ENCODE measurements at places on chromosomes 16 and 17. TPM values are rescaled to one million over a fixed set of nuclear protein-coding genes. Genes with fewer than 3 reads are reported as not detected.

CHRNE gene
- total RNA-seq = 0.71 TPM

LGALS9B gene
- total RNA-seq = not detected

NUDT7 gene
- total RNA-seq = 9.2 TPM

TBC1D3B gene
- 11.1 TPM for total RNA-seq

KRT36 gene
- not detected for total RNA-seq

MPO gene
- total RNA-seq = 1.1 TPM

GRCh38 chr16:56013962-56014552 is 138.9 kb upstream of the CES5A start:
- H3K4me1 ChIP-seq = no peaks in the 10 kb centered on the region
- no peak overlapping the region for H3K27ac ChIP-seq
- DNase-seq = peak; percentile 57
- no peaks in the 10 kb centered on the region for H3K36me3 ChIP-seq
- H3K4me3 ChIP-seq = no peak overlapping the region

GRCh38 chr17:73482251-73482716 is 162.0 kb downstream of the SDK2 start:
- H3K27me3 ChIP-seq = peaks cover 5% of the 10 kb centered on the region
- H3K36me3 ChIP-seq = no peaks in the 10 kb centered on the region
- no peak overlapping the region for H3K27ac ChIP-seq
- no peak overlapping the region for H3K4me3 ChIP-seq
- H3K4me1 ChIP-seq = no peaks in the 10 kb centered on the region

GRCh38 chr17:37130984-37131446 is 182.3 kb downstream of the AATF start:
- DNase-seq = no peak

- DNase-seq = no peak
- H3K4me1 ChIP-seq = no peaks in the 10 kb centered on the region
- H3K4me3 ChIP-seq = no peak overlapping the region
- H3K36me3 ChIP-seq = peaks cover 91% of the 10 kb centered on the region
- no peak overlapping the region for H3K27ac ChIP-seq
These were observed 44.7 kb upstream of the KPNB1 start for GRCh38 chr17:47605011-47605410.

- no peaks in the 10 kb centered on the region for H3K4me1 ChIP-seq
- H3K27me3 ChIP-seq = no peaks in the 10 kb centered on the region
- no peak for DNase-seq
- no peaks in the 10 kb centered on the region for H3K36me3 ChIP-seq
- H3K4me3 ChIP-seq = no peak overlapping the region
These were observed 4.9 kb downstream of the MYH1 start for GRCh38 chr17:10513299-10514067.

GRCh38 chr16:16120382-16121184 is 102.7 kb downstream of the ABCC6 start:
- peaks cover 9% of the 10 kb centered on the region for H3K4me1 ChIP-seq
- H3K4me3 ChIP-seq = no peak overlapping the region
- peak; percentile 56 for DNase-seq
- H3K36me3 ChIP-seq = peaks cover 81% of the 10 kb centered on the region
- H3K27ac ChIP-seq = peak overlapping the region; percentile 32
- no peaks in the 10 kb centered on the region for H3K27me3 ChIP-seq

- H3K27me3 ChIP-seq = no peaks in the 10 kb centered on the region
- no peaks in the 10 kb centered on the region for H3K36me3 ChIP-seq
- H3K4me3 ChIP-seq = no peak overlapping the region
- no peak for DNase-seq
- H3K27ac ChIP-seq = no peak overlapping the region
- H3K4me1 ChIP-seq = no peaks in the 10 kb centered on the region
These were observed 173.1 kb downstream of the CEP112 start for GRCh38 chr17:66018786-66019185.

DNA sequence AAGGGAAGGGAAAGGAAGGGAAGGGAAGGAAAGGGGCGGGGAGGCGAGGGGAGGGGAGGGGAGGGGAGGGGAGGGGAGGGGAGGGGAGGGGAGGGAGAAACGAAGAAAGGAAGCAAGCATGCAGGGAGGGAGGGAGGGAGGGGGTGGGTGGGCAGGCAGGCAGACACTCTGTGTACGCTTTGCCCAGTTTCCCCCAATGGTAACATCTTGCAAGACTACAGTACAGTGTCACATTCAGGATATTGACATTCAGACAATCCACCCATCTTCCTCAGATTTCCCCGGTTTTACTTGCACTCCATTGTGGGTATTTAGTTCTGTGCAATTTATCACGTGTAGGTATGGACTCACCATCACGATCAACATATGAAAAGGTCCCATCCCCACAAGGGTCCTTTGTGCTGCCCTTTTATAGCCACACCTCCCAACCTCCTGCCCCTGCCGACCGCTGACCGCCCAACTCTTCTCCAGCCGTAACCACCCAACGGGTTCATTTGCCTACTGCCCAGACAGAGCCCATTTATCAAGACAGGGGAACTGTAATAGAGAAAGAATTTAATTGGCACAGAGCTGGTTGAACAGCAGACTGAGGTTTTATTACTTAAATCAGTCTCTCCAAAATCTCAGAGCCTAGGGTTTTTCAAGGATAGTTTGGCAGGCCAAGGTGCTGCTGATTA is 91.4 kb upstream of the FA2H start:
- H3K27ac ChIP-seq = no peak overlapping the region
- H3K4me3 ChIP-seq = no peak overlapping the region
- no peaks in the 10 kb centered on the region for H3K27me3 ChIP-seq
- no peaks in the 10 kb centered on the region for H3K36me3 ChIP-seq

DNA sequence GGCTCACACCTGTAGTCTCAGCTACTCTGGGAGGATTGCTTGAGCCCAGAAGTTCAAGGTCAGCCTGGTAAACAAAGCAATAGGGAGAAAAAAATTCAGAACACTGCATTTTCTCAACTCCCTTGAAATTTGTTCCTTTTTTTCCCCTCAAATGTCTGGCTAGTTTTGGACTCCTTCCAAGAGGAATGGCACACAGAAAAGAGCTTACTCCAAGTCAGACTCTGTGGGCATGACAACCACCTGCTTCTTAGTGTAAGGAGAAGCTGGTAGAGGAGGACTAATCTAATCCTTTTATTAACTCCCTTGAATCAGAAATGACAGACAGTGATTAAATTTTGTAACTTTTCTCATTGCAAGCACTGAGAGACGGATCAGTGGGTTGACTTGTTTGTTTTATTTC is 27.9 kb upstream of the HYDIN start:
- H3K4me1 ChIP-seq = peaks cover 8% of the 10 kb centered on the region
- DNase-seq = no peak
- H3K27ac ChIP-seq = no peak overlapping the region
- H3K27me3 ChIP-seq = no peaks in the 10 kb centered on the region
- H3K36me3 ChIP-seq = no peaks in the 10 kb centered on the region

- H3K4me1 ChIP-seq = peaks cover 14% of the 10 kb centered on the region
- H3K36me3 ChIP-seq = peaks cover 28% of the 10 kb centered on the region
- DNase-seq = no peak
- no peaks in the 10 kb centered on the region for H3K27me3 ChIP-seq
- H3K4me3 ChIP-seq = no peak overlapping the region
These were observed 6.7 kb downstream of the MMD start for GRCh38 chr17:55414983-55415382.

- no peaks in the 10 kb centered on the region for H3K4me1 ChIP-seq
- DNase-seq = no peak
- no peaks in the 10 kb centered on the region for H3K36me3 ChIP-seq
- no peak overlapping the region for H3K4me3 ChIP-seq
These were observed 236.4 kb downstream of the CCDC182 start for GRCh38 chr17:57508671-57509070.

GRCh38 chr16:10239640-10240039 is 57.4 kb upstream of the GRIN2A start:
- H3K27ac ChIP-seq = no peak overlapping the region
- DNase-seq = no peak
- H3K4me1 ChIP-seq = no peaks in the 10 kb centered on the region
- H3K36me3 ChIP-seq = no peaks in the 10 kb centered on the region
- no peak overlapping the region for H3K4me3 ChIP-seq

GRCh38 chr17:57290981-57291380 is 34.7 kb downstream of the MSI2 start:
- H3K27me3 ChIP-seq = no peaks in the 10 kb centered on the region
- H3K4me1 ChIP-seq = no peaks in the 10 kb centered on the region
- no peak for DNase-seq
- no peak overlapping the region for H3K4me3 ChIP-seq
- no peak overlapping the region for H3K27ac ChIP-seq

- DNase-seq = no peak
- H3K27me3 ChIP-seq = no peaks in the 10 kb centered on the region
- no peaks in the 10 kb centered on the region for H3K36me3 ChIP-seq
- H3K4me1 ChIP-seq = no peaks in the 10 kb centered on the region
- H3K27ac ChIP-seq = no peak overlapping the region
These were observed 130.1 kb downstream of the TOX3 start for GRCh38 chr16:52416888-52417287.

DNA sequence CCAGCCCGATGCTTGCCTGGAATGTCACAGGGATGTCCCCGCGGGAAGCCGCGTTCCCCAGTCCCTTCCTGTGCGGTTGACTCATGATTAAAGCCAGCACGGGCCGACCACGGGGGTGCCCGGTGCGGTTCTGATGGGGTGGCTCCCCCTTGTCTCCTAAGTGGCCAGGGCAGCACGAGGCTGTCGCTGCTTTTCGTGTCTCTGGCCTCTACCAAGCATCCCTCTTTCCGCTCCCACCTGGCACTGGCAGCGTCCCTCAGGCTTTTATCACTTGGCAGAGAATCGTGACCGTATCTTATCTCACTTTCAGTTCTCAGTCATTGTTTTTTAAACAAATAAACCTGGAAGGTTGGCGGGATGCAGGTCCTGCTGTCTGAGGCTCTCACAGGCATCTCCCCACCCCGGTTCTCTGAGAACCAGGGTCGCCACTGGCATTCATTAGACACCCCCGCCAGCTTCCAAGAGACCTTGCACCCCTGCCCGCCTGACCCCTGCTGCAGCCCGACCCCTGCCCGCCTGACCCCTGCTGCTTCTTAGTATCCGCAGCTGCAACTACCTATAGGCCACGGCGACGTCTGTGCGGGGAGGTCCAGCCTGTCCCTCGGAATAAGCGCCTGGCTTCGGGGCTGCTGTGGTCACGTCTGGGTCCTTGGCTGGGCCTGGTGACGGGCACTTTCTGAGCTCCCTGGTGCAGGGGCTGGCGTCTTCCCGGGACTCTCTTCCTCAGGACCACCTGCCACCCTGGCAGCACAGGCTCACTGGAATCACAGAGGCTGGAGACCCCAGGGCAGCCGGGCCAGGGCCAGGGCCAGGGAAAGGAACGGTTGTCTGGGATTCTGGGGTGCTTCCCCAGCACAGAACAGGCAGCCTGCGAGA is 7.5 kb downstream of the C1QTNF8 start:
- H3K4me3 ChIP-seq = no peak overlapping the region
- no peak overlapping the region for H3K27ac ChIP-seq
- peaks cover 13% of the 10 kb centered on the region for H3K4me1 ChIP-seq
- no peak for DNase-seq
- peaks cover 63% of the 10 kb centered on the region for H3K27me3 ChIP-seq

DNA sequence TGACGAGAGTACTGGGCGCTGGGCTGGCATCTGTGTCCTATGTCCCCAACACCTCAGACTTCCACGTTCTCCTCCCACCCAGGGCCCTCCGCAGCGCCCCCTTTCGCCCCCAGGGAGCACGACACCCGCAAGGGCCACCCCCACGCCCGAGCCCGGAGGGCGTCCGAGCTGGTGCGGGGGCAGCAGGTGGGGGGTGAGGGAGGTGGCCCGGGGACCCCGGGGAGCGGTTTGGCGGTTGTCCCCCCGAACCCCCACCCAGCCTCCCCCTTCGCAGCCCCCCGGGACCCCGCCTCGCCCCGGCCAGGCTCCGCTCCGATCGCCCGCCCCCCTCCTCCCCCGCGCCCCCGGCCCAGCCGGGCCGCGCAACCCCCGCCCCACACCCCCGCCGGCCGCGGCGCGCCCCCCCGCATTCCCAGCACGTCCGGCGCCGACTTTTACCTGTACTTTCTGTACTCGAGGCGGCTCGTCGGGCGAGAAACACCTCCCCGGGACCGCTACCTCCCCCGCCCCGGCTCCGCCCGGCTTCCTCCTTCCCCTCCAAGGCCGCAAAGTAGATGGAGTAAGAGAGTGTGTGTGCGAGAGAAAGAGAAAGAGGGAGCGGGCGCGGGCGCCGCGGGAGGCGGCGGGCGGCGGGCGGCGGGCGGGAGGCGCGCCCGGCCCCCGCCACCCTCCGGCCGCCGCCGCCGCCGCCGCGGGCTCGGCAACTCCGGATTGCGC is 901 bp downstream of the CDYL2 start:
- H3K27ac ChIP-seq = no peak overlapping the region
- peak; percentile 63 for DNase-seq
- no peaks in the 10 kb centered on the region for H3K27me3 ChIP-seq
- peaks cover 4% of the 10 kb centered on the region for H3K4me1 ChIP-seq
- no peaks in the 10 kb centered on the region for H3K36me3 ChIP-seq

- no peaks in the 10 kb centered on the region for H3K27me3 ChIP-seq
- peaks cover 26% of the 10 kb centered on the region for H3K4me1 ChIP-seq
- peaks cover 7% of the 10 kb centered on the region for H3K36me3 ChIP-seq
- peak; percentile 60 for DNase-seq
- H3K27ac ChIP-seq = peak overlapping the region; percentile 93
- H3K4me3 ChIP-seq = peak overlapping the region; percentile 93
These were observed 1.1 kb upstream of the AKTIP start for GRCh38 chr16:53503991-53504663.

GRCh38 chr16:63890723-63891122 is 1231.1 kb downstream of the CDH11 start:
- no peaks in the 10 kb centered on the region for H3K36me3 ChIP-seq
- H3K27ac ChIP-seq = no peak overlapping the region
- H3K4me1 ChIP-seq = no peaks in the 10 kb centered on the region
- H3K27me3 ChIP-seq = no peaks in the 10 kb centered on the region
- DNase-seq = no peak
- no peak overlapping the region for H3K4me3 ChIP-seq

GRCh38 chr16:89052890-89053724 is 40.5 kb upstream of the ACSF3 start:
- no peak for DNase-seq
- H3K27me3 ChIP-seq = peaks cover 72% of the 10 kb centered on the region
- H3K36me3 ChIP-seq = no peaks in the 10 kb centered on the region
- H3K27ac ChIP-seq = peak overlapping the region; percentile 1
- H3K4me3 ChIP-seq = peak overlapping the region; percentile 21
- H3K4me1 ChIP-seq = no peaks in the 10 kb centered on the region

- no peak overlapping the region for H3K4me3 ChIP-seq
- H3K27me3 ChIP-seq = no peaks in the 10 kb centered on the region
- peak overlapping the region; percentile 46 for H3K27ac ChIP-seq
- H3K4me1 ChIP-seq = peaks cover 77% of the 10 kb centered on the region
- no peak for DNase-seq
These were observed 17.7 kb downstream of the RAI1 start for GRCh38 chr17:17698869-17699351.

- peak overlapping the region; percentile 15 for H3K4me3 ChIP-seq
- H3K27ac ChIP-seq = peak overlapping the region; percentile 90
- no peaks in the 10 kb centered on the region for H3K27me3 ChIP-seq
- peaks cover 46% of the 10 kb centered on the region for H3K4me1 ChIP-seq
- peaks cover 41% of the 10 kb centered on the region for H3K36me3 ChIP-seq
- peak; percentile 81 for DNase-seq
These were observed 10.0 kb downstream of the ATP5PD start for GRCh38 chr17:75036643-75037268.

- H3K36me3 ChIP-seq = no peaks in the 10 kb centered on the region
- no peak overlapping the region for H3K27ac ChIP-seq
- DNase-seq = no peak
- H3K4me3 ChIP-seq = no peak overlapping the region
- no peaks in the 10 kb centered on the region for H3K4me1 ChIP-seq
- H3K27me3 ChIP-seq = no peaks in the 10 kb centered on the region
These were observed 60.7 kb downstream of the EFCAB5 start for GRCh38 chr17:30002088-30002487.

- H3K36me3 ChIP-seq = no peaks in the 10 kb centered on the region
- DNase-seq = no peak
- H3K4me1 ChIP-seq = no peaks in the 10 kb centered on the region
These were observed 547.6 kb downstream of the WWOX start for GRCh38 chr16:78647019-78647418.

Measured in lower lobe of right lung (tissue), 2 donors.